ENCODE measurements at places on chromosomes 2 and 18.
A peak's percentile ranks its signal among the peaks of the same experiment; 100 is the strongest.

- DNase-seq: peak; percentile 44
Measured at GRCh38 chr2:69789772-69790600, 39.5 kb upstream of the GMCL1 start.

DNA sequence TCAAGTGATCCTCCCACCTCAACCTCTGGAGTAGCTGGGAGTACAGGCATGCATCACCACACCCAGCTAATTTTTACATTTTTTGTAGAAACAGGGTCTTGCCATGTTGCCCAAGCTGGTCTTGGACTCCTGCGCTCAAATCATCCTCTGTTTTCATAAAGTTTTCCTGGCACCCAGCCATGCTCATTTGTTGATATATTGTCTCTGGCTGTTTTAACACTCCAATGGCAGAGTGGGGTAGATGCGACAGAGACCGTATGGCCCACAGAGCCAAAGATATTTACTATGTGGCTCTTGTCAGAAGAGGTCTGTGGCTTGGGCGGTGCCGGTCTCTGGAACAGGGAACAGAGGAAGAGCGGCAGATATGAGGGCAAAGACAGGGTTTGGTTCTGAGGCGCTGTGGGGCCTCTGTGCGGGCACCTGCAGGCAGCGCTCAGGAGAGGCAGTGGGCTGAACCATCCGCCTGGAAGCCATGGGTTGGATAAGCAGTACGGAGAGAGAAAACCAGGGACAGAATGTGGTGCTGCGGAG, 50.2 kb downstream of the CENPO start:
- DNase-seq: no peak

DNA sequence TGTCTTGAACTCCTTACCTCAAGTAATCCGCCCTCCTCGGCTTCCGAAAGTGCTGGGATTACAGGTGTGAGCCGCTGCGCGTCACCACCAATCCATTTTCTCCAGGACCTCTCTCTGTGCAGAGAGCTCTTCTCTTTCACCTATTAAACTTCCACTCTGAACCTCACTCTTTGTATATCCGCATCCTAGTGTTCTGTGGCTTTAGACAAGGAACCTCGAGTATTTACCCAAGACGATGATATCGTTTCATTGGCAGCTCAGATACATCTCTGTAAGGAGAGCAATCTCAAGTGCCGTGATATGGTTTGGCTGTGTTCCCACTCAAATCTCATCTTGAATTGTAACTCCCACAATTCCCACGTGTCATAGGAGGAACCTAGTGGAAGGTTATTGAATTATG, 15.1 kb upstream of the WDR33 start:
- DNase-seq: no peak

GRCh38 chr18:14106906-14107305, 25.3 kb downstream of the ZNF519 start:
- no peak for DNase-seq

- DNase-seq: no peak
Measured at GRCh38 chr2:118490330-118490729, 357.1 kb downstream of the EN1 start.

DNA sequence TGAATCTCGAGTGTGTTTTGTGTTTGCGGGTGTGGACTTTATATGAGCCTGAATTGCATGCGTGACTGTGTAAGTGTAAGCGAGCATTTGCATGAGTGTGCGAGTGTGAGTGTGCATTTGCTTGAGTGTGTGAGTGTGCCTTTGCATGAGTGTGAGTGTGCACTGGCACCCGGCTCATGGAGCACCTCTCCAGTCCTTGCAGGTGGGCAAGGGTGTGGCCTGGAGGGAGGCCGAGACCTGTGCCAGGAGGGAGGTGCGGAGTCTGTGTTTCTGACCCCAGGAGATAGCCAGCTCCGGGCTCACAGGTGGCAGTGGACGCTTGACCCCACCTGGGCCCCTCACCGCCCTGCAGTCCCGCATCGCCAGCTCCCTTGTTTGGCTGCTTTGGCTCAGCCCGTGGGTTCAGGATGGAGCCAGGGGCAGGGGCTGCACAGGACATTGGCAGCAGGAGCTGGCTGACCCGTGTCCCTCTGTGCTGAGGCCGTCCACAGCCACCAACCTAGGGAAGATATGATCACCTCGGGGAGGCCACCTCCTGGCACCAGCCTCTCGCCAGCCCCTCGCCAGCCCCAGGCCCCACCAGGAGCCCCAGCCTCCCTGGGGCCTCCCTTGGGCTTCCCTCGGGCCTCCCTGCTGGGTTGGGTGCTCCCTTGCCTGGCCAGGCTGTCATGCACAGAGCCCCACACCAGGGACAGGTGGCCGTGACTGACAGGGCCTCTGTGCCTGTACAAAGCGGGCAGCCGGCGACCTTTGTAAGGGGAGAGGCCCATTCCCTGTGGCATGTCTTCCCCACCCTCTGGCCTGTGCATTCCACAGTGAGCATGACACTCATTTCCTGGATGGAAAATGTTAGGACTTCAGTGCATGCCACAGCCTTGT, 81.6 kb downstream of the PTGR3 start:
- DNase-seq: no peak

GRCh38 chr2:39069136-39069515, 51.7 kb downstream of the SOS1 start:
- DNase-seq: no peak

DNA sequence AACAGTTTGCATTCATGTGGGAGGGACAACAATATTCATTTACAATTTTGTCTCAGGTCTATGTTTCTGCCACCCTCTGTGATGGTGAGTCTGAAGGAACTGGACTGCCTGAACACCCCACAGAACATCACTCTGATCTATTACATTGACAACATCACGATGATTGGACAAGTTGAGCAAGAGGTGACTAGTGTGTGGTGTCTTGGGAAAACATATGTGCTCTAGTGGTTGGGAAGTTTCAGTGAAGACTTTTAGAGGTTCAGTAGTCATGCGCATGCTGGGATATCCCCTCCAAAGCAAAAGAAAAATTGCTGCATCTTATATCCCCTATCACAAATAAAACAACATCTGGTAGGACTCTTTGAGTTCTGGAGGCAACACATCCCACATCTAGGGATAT, 18.6 kb upstream of the CTLA4 start:
- no peak for DNase-seq

DNA sequence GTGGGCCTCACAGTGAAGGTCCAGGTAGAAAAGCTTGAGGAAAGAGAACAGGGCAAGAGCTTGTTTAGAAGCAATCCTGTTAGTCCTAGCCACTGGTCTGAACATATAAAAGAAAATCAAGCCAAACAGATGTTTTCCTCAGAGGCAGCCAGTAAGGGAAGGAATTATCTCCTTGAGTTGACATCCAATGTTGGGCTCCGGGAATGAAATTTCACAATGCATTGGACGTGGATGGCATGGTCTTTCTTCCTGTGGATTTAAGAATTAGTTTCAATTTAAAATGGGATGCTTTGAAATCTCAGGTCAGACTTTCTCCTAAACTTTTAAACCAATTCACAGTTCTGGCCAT, 92.1 kb downstream of the ACKR3 start:
- no peak for DNase-seq

GRCh38 chr2:106028192-106028591, 165.9 kb downstream of the UXS1 start:
- no peak for DNase-seq

GRCh38 chr2:131011486-131011885, 81.8 kb downstream of the FAM168B start:
- DNase-seq: no peak

DNA sequence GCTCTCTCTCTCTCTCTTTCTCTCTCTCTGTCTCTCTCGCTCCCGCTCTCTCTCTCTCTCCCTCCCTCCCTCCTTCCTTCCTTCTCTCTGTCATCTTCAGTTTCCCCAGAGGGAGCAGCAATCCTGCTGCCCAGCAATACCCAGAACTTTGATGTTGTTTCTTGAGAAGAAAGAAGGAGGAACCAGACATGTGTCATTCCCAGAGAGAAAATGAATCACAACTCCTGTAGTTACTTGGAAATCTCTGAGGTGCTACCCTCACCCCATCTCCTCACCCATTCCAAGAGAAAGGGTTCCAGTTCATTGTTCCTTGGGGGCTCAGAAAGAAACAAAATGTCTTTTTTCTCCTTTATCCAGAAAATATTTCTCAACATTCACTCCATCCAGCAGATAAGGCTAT, 449.1 kb downstream of the TNS1 start:
- DNase-seq: no peak

GRCh38 chr2:10520154-10520553, 72.0 kb upstream of the ODC1 start:
- peak; percentile 37 for DNase-seq

- DNase-seq: no peak
Measured at GRCh38 chr18:21099442-21099841, 12.2 kb downstream of the ROCK1 start.

DNA sequence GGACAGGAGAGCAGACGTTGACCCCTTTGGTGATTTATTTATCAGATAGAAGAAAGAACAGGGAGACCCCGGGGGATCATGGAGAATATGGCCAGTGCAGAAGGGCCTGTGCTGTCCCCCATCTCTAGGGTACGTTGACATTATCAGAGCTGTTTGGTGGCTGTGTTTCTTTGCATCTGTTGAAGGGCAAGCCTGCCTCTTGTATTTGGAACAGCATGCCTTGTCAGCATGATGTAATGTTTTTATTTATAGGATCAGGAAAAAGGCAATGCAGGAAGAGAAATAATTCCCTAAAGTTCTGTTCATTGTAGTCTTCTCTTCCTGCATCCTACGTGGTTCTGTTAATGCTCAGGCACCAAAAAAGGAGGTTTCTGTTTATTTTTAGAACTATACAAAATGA, 49.8 kb upstream of the CABYR start:
- no peak for DNase-seq

DNA sequence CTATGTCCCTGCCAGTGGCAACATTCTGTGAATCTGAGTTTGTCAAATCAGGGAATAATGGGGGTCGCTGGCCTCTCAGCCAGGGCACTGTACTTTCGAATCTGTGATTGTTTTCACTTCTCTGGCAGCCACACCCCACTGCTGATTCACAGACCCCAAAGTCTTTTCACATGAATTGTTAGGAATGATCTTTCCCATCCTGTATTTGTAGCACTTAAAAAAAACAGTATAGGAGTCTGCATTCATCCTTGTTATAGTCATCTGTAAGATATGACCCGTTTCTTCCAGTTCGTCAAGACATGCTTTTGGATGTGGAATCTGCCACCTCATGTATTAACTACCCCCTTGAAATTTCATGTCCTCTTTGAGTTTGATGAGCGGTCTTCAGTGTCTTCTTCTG, 928 bp downstream of the NAGK start:
- no peak for DNase-seq

DNA sequence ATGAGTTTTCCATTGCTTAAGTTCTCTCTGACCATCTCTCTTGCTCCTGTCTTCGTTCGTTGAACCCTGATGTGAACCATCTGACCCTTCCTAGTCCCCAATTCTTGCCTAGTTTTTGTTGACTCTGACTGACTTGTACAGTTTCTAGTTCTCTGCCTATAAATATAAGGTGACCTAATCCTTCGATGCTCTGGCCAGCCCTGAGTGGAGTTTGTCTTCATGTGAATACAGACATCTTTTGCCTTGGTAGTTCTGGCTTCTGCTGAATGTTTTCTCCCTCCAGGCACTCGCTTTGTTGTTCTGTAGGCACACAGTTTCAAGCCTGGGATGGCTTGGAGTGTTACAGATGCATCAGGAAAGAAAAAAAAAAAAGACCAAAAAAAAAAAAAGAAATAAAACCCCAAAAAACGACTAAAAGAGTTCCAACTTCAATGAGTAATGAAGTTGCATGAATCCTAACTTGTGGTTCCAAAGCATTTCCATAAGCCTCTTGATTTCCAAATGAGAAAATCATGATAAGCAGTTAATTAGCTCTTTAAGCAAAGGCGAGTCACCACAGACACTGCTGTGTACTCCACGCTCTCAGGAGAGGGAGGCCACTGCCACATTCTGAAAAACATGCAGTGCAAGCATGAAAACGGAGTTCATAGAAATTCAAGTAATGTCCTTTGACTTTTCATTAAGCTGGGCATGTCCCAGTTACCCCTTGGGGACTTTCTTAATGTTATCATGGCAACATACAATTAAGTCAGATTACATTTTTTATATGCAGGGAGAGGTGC, 165.2 kb downstream of the TDRD15 start:
- DNase-seq: no peak

DNA sequence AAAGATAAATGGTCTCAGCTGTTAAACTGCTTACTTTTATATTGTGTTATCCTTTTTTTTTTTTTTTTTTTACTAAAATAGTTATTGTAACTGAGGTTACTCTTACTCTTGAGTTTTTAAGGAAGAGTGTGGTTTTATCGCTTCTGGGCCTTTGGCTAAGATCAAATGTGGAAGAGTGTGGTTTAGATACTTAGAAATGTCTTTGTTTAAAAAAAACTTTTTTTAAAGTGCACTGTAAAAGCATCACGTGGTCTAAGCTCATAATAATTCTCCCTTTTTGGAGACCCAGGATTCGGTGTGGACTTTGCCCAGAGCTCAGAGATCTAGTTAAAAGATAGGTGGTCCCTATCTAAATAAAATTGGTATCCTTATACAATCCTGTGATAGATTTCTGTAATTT, 11.9 kb upstream of the OXER1 start:
- DNase-seq: no peak

GRCh38 chr2:115190459-115190858, 748.0 kb downstream of the DPP10 start:
- no peak for DNase-seq

DNA sequence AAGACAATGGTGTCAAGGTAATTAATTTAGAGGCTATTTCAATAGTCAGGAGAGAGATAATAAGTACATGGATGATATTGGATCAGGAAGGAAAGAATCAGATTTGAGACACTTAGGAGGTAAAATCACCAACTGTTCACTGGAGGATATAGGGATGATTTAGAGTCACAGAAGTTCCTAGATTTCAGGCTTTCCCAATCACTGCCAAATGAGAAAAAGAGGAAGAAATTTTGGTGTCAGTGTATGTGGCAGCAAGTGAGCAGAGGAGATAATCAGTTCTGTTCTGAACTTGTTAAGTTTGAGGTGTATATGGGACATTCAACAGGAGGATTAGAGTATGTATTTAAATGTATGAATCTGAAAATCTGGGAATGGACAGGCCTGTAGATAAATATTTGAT, 640.4 kb downstream of the NR4A2 start:
- no peak for DNase-seq

DNA sequence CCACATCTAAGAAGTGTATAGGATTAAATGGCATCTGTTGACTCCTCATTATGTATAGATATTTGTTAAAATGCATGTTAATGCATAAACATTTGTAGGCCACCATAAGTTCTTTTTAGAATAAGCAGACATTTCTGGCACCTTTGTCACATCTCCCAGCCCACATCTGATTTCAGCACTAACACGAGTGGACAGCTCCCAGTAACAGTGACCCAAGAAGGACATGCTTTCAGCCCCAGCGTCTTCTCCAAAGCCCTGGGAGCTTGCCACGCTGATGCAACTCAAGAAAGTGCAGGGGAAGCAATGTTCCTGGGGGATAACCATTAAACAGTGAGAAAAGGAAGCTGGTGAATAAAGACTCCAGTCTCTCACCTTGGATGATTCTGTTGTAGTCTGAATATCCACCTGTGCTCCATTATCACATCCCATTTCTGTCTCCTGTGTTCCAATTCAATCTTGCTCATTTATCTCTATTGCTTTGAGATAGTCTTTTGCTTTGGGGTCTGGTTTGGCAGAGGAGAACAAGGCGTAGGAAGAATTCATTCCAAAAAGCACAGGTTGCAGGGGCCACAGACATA, 182.6 kb upstream of the THSD7B start:
- no peak for DNase-seq

Data from SJSA1 (cell line).